ENCODE measurements at places on chromosomes 1 and 21. TPM values are rescaled to one million over a fixed set of nuclear protein-coding genes. Genes with fewer than 3 reads are reported as not detected.

Gene S100A12
- not detected for total RNA-seq

- DNase-seq: no peak
- H3K36me3 ChIP-seq: no peaks in the 10 kb centered on the region
- H3K27me3 ChIP-seq: peaks cover 2% of the 10 kb centered on the region
- no peak overlapping the region for H3K4me3 ChIP-seq
- no peaks in the 10 kb centered on the region for H3K4me1 ChIP-seq
Observed at GRCh38 chr1:75198163-75198562, 64.0 kb downstream of the LHX8 start.

Gene MLLT11
- 4.7 TPM for total RNA-seq

GRCh38 chr1:47921935-47922415 is 75.2 kb downstream of the TRABD2B start:
- no peak overlapping the region for H3K4me3 ChIP-seq
- no peaks in the 10 kb centered on the region for H3K36me3 ChIP-seq
- H3K4me1 ChIP-seq: no peaks in the 10 kb centered on the region
- peaks cover 22% of the 10 kb centered on the region for H3K27me3 ChIP-seq
- no peak for DNase-seq

- peaks cover 7% of the 10 kb centered on the region for H3K27me3 ChIP-seq
- no peak overlapping the region for H3K27ac ChIP-seq
- no peak overlapping the region for H3K4me3 ChIP-seq
- H3K4me1 ChIP-seq: no peaks in the 10 kb centered on the region
Observed at GRCh38 chr1:90550626-90551406, 166.3 kb downstream of the BARHL2 start.

DNA sequence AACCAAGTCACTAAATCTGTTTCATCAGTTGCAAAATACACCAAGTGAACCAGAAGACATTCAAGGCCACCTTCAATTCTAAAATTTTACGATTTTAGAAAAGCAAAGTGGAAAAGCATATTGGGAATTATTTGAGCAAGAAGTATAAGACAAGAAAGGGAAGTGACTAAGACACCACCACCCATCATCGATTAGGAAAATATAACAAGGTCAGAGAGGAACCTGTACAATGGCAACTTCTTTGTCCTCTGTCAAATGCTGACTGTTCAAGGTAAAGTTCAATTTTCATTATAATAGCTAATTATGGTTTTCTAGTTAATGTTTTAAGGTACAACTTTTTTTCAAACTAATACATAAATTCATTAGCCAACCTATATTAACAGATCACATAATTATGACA is 10.8 kb downstream of the FRRS1 start:
- no peak overlapping the region for H3K27ac ChIP-seq
- H3K27me3 ChIP-seq: peaks cover 3% of the 10 kb centered on the region
- no peak overlapping the region for H3K4me3 ChIP-seq
- peaks cover 24% of the 10 kb centered on the region for H3K4me1 ChIP-seq
- no peak for DNase-seq

Gene SFN
- total RNA-seq: 2.4 TPM

GRCh38 chr1:10540277-10541005 is 65.7 kb downstream of the PEX14 start:
- H3K27me3 ChIP-seq: no peaks in the 10 kb centered on the region
- H3K36me3 ChIP-seq: peaks cover 29% of the 10 kb centered on the region
- H3K4me3 ChIP-seq: no peak overlapping the region
- H3K4me1 ChIP-seq: peaks cover 34% of the 10 kb centered on the region
- H3K27ac ChIP-seq: no peak overlapping the region
- no peak for DNase-seq

Gene FAAH
- total RNA-seq: 6.1 TPM

Gene ALPL
- total RNA-seq: not detected

GRCh38 chr1:39800471-39800835 is 11.8 kb upstream of the BMP8B start:
- no peak for DNase-seq
- peaks cover 7% of the 10 kb centered on the region for H3K27me3 ChIP-seq
- no peak overlapping the region for H3K27ac ChIP-seq
- H3K4me1 ChIP-seq: peaks cover 13% of the 10 kb centered on the region

DNA sequence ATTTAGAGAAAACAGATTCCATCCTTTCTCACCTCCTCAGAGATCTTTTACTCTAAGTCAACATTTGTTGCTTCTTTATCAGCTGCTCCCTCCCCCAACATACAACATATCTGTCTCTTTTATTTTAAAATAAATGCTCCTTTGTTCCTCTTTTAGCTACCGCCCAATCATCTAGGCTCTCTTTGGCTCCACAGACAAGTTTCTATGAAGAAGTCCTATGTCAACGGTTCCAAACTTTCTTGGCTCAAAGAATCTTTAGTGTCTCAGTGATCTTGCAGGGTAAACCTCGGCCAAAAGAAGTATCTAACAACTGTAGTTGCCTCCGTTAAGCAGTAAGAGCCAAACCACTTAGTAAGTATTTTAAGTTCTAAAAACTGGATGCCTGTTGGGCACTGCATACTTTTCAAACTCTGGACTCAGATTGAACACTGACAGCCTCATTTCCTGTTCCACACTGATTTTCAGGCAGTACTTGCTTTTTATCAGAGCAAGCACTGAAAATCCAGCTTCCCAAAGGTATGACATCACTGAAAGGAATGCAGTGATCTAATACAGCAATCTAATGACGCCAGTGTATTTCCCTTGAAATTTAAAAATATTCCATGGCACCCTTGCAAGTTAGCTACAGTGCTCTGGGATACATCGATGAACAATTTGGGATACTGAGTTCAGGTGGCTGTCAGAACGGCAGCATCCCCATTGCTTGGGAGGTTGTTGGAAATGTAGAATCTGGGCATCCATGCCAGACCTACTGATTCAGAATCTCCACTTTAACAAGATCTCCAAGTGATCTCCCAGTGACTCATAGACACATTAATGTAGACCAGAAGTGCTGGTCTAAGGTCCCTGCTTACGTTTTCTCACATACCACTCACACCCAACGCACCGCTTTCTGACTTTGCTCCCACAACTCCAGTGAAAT is 26.8 kb downstream of the EGLN1 start:
- no peak overlapping the region for H3K27ac ChIP-seq
- no peak for DNase-seq
- H3K4me3 ChIP-seq: no peak overlapping the region
- H3K36me3 ChIP-seq: peaks cover 18% of the 10 kb centered on the region
- no peaks in the 10 kb centered on the region for H3K27me3 ChIP-seq

DNA sequence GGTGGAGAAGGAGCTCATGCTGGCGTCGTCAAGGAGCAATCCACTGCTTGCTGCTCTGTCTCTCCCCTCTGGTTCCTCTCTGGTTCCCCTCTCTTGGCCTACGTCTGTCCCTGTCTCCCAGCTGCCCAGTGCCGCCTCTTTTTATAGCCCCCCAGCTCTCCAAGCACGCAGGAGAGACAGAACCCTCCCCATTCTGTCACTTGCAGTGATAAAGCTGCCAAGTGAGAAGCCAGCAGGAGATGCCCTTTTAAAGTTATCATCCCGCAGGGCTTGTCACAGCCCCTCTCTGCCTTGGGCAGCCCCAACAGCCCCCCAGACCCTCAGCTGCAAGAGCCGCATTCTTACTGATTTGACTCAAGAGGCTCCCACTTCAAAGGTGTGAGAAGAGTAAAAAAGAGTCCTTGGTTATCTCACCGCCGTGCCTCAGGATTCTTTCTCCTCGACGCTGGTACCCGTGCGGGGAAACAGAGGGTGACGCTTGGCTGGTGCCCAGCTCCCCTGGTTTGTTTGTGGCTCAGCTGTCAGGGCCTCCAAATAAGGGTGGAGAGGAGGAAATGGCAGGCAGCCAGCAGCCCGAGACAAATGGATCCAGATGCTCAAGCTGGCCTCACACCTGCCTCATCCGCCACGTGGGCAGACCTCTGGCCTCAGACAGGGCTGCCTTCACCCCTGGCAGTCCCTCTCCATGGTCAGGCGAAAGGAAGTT is at the start of gene NPPA:
NPPA (minus strand) TSS at position 117 of the 706 bp plus-strand sequence; CDS start at position 18, 99 bp downstream.
- no peak for DNase-seq
- no peaks in the 10 kb centered on the region for H3K4me1 ChIP-seq
- H3K4me3 ChIP-seq: no peak within 1 kb of the TSS
- peaks cover under 1% of the 10 kb centered on the region for H3K27me3 ChIP-seq
- H3K27ac ChIP-seq: no peak within 1 kb of the TSS
- peaks cover 8% of the 10 kb centered on the region for H3K36me3 ChIP-seq

All from activated CD4-positive, alpha-beta T cell treated with anti-CD3 and anti-CD28 coated beads, Interleukin-2, amount 10 ng/mL, durations not matched to agents 7 days and 5 days (primary cell).